ENCODE measurements at places on chromosomes 11 and 22. TPM values are rescaled to one million over a fixed set of nuclear protein-coding genes. Genes with fewer than 3 reads are reported as not detected.

Gene TCN2
- 3.8 TPM for polyA plus RNA-seq

Gene ZP1
- 0.32 TPM for polyA plus RNA-seq

Gene TECTA
- 0.12 TPM for polyA plus RNA-seq

Gene FOLR2
- not detected for polyA plus RNA-seq

Gene MMP13
- polyA plus RNA-seq, result not detected

All from A549 (cell line).